NCI-H446 treated with DMSO at 0.1 percent for 48 hours (cell line): ENCODE measurements at places on chromosomes 12 and 14.

GRCh38 chr14:87079416-87079815, 913.6 kb downstream of the GALC start:
- no peak for DNase-seq

- DNase-seq, result no peak
Measured at GRCh38 chr12:131749618-131750315, 38.9 kb downstream of the SFSWAP start.

DNA sequence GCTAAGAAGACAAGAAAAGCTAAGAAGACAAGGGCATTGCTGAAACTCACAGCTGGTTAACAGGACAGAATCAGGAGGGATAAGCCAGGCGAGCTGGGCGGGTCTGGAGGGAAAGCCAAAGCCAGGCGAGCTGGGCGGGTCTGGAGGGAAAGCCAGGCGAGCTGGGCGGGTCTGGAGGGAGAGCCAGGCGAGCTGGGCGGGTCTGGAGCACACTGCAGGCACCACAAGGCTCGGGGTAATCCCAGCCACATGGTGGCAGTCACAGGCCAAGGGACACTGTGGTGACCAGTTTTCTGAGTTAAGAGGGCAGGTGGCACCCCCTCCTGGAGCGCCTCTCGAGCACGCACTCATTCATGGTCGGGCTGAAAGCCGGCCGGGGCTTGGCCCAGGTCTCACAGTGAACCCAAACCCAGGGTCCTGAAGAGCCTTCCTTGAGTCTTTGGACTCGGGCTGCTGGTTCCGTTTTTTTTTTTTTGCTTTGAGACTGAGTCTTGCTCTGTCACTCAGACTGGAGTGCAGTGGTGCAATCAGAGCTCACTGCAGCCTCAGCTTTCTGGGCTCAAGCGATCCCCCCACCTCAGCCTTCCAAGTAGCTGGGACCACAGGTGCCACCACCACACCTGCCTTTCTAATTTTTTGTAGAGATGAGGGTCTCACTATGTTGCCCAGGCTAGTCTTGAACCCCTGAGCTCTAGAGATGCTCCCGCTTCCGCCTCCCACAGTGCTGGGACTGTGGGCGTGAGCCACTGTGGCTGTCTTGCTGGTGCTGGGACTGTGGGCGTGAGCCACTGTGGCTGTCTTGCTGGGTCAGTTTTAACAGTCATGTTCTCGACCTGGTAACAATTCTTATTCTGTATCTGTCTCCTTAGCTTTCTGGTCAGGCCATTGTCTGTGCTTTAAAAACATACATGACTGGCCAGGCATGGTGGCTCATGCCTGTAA, 40.2 kb downstream of the HSP90AA1 start:
- no peak for DNase-seq

GRCh38 chr14:40847480-40847879, 759.2 kb upstream of the LRFN5 start:
- DNase-seq, result peak; percentile 97

- DNase-seq, result no peak
Measured at GRCh38 chr12:65694130-65694529, 130.2 kb upstream of the HMGA2 start.

DNA sequence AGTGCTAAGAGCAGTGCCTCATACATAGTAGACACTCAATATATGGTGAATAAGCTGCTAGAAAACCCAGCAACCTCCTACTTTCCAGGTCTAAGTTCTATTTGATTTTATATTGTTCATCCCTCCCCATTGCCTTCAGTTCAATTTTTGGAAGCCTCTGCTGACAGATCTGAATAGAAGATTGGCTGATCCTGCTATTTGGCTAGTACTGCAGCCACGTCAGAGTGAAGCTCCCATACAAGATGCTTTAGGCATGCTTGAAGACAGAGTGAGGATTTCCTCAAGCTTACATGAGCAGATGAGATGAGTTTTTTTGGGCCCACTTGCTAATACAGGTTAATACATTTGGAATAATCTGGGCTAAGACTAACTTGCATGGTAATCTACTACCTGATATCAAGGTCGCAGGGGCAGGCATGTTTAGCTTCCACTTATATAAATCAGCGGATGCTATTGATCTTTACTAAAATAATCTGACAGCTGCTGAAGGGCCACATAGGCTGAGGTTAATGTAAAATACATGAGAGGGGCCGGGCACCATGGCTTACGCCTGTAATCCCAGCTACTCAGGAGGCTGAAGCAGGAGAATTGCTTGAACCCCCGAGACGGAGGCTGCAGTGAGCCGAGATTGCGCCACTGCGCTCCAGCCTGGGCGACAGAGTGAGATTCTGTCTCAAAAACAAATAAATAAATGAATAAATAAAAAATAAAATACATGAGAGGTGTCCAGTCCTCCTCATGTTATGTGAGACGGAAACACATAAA, 15.9 kb upstream of the AEBP2 start:
- DNase-seq, result no peak

GRCh38 chr14:23057757-23058653, 685 bp upstream of the CDH24 start:
- DNase-seq, result no peak

DNA sequence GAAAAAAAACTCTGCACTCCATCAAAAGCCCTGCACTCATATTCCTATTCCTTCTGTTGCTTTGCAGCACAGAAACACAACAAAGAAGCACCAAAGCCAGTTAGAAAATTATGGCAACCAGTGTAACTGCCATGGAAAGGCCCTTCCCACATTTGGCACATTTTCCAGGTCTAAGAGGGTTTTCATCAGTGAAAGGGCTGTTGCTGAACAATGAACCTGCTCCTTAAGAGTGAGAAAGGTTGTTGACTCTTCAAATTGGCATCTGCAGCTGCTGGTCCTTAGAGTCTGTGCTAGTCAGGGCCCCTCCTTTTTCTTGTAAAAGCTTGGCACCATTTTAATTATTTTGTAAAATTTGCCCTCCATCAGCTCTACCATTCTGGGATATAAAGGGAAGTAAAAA, 378.7 kb upstream of the KITLG start:
- peak; percentile 56 for DNase-seq

DNA sequence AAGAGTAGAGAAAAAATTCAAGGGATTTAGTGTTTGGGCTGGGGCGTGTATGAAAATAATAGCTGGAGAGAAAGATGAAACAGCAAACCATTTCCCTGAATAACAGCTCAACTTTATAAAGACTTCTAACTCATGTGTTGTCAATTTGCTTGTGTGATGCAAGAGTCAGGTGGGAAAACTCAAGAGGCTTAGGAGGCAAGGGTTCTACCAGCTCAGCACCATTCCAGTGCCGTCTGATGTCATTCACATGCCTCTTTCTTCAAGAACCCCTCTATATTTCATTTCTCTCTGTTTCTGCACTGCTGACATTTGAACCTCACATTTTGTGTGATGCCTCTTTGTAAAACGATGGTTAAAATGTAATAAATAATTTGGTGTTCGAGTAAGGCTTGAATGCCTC, 192.2 kb downstream of the PRKD1 start:
- no peak for DNase-seq

DNA sequence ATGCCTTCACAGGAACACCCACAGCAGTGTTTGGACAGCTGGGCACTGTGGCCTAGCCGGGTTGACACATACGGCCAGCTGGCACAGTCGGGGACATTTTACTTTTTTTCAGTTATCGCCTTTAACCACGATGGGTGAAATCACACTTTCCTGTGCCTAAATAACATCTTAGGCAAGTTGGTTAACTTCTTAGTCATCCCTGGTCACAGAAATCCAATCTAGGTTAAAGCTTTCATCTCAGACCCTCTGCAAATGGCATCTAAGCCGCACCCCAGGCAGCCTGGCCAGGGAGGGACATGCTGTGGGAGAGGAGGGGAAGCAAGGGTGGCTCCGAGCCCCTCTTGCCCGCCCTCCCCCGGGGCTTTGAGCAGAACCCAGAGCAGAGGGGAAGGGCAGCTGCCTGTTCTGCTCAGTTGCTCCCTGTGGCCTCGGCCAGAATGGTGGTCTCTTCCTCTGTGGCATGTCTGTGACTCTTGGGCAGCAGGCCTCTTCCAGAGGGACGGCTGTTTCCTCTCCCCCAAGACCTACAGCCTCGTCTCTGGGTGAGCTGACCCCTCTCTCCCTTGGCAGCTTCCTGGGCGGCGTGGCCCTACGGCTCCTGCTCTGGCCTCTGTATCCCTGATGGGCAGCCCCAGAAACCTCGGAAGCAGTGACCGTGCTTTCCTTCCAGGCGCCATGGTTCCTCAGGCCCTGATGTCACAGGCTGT, 85.4 kb upstream of the DYNC1H1 start:
- DNase-seq, result no peak

DNA sequence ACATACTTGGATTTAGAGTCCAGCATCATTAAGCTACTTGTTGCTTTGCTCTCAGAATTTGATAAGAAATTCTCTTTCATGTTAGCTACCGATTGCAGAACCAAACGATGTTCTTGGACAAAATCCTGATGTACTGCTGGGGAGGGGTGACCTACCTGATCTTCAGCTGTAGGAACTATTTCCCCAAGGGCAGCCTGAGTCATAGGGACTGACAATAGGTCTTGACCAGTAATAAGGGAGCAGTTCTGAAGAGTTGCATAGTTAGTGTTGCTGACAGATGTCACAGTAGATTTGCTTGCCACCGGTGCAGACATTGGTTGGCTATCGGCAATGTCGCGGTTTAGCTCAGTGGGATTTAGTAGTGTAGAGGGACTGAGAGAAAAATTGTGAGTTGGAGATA, 10.6 kb downstream of the SIX4 start:
- DNase-seq, result no peak

DNA sequence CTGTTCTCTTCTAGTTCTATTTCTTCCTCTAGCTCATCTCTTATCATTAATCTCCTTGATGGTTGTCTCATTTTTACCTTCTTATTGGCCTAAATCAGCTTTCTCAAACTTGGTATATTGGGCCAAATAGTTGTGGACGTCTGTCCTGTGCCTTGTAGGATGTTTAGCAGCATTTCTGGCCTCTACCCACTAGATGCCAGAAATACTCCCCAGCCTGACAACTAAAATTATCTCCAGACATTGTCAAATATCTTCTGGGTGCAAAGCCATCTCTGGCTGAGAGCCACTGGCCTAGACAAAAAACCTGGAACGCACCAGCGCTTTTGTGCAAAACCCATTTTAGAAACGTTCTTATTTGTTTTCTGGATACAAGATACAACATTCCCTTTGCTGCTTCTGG, 38.8 kb upstream of the LRRC10 start:
- DNase-seq, result no peak

DNA sequence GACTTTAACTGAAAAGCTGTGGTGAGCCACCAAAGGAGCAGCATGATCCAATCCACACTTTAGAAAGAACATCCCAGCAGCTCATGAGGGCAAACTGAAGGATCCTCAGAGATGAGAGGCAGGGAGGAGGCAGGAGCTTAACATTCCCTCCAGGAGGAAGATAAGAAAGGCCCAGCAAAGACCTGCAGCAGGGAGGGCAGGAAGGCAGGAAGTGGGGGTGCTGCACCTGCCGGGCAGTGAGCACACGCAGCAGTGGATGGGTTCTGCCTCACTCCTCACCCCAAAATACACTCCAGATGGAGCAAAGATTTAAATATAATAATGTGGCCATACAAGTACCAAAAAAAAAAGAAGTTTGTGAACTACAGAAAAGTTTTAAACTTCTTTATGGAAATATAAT, 48.4 kb downstream of the GCH1 start:
- no peak for DNase-seq

GRCh38 chr12:74431801-74432200, 105.8 kb upstream of the ATXN7L3B start:
- DNase-seq, result no peak

DNA sequence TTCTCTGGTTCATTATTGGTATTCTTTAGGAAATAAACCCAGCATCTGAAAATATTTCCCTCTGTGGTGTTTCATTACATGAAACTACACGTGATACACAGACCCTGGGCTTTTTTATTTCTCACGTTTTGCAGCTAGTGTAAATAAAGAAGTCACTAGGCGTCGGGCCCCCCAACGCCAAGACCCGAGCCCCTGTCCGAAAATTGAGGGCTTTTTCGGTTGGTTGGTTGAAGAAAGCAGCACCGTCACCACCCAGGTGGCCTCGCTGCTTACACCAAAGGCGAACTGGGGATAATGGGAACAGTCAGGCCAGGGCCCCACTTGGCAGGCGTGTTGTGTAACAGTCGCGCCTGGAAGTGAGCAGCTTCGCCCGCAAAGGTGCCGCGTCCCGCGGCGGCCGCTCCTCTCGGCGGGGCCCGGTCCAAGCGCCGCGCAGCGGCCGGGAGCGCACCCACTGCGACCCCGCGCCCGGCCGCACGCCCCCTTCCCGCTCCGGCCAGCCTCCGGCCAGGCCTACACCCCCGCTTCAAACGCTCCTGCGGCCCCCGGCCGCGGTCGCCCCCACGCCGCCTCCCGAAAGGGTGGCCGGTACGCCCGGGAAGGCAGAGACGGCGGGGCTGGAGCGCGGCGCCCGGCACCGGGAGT, 1.2 kb downstream of the DUSP16 start:
- DNase-seq, result peak; percentile 24

DNA sequence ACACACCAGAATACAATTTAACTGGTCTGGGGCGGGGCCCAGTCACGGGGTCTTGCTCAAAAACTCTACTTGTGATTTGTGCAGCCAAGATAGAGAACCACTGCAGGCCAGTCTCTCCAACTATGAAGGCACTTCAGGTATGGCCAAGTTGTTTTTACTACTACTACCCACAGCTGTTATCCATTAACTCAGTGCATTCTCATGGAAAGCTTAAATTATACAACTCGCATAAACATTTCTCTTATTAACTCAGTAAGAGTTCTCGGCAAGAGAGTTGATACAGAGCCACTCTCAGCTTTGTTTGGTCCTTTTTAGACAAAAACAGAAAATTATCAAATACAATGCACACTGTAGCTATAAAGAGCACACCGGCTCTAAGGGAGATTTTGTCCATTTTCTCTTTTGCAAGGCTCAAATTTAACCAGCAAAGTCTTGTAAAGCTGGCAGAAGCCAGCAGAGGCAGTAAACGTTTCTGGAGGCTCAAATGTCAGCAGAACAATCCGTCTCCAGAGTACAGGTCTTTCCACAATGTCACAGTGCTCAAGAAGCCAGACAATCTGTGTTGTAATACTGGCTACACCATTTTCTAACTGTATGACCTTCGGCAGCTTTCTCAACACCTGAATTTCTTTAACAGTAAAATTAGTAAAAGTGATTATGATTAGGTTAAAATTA, 85.9 kb downstream of the PTGER2 start:
- DNase-seq, result no peak

- DNase-seq, result no peak
Measured at GRCh38 chr14:74913986-74914573, 9.0 kb downstream of the RPS6KL1 start.
